ENCODE measurements at places on chromosomes 5 and 9. TPM values are rescaled to one million over a fixed set of nuclear protein-coding genes. Genes with fewer than 3 reads are reported as not detected.
A peak's percentile ranks its signal among the peaks of the same experiment; 100 is the strongest.

Gene SOHLH1
- total RNA-seq, result not detected

Gene ARHGEF39
- 2.9 TPM for total RNA-seq

Gene ACTL7B
- not detected for total RNA-seq

- peak; percentile 4 for DNase-seq
These were observed 555.0 kb downstream of the PRR16 start for GRCh38 chr5:121019106-121019505.

DNA sequence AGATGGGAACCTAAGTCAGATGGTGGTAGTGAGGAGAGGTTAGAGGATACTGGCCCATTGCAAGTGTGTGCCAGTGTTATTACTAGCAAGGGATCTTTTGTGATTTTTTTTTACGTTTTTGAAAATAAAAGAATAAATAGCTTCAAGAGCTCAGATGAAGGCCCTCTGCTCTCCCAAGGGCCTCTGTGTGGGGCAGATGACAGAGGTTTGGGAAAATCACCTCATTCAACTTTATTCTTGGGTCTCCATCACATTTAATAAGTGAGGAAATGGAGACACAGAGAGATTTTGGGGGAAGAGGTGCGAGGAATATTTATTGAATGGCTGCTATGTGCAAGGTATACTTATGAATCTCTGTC, 10.1 kb upstream of the TRAF1 start:
- no peak for DNase-seq

- no peak for DNase-seq
These were observed 11.7 kb downstream of the TXN start for GRCh38 chr9:110244616-110245015.

GRCh38 chr9:129235931-129236331, 57.9 kb upstream of the IER5L start:
- DNase-seq, result no peak

GRCh38 chr9:93065135-93065720, 6.7 kb downstream of the SUSD3 start:
- DNase-seq, result no peak

DNA sequence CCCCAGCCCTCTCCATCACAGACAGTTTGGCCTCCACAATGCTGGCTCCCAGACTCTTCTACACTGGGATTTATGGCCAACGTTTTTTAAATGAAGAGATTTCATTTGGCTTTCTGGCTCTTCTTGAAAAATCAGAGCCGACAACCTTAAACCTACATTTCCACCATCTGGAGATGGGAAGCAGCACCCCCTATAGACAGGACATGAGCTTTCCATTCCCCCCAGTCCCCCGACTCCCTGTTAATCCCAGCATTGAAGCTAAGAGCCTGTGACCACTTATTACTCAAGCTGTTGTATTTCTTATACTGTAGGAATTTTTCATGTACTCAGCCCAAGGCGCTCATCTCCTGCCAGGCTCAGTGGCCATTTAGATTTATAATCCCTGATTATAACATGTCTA, 34.0 kb upstream of the AFAP1L1 start:
- DNase-seq, result no peak

GRCh38 chr9:124274226-124274625, 16.5 kb downstream of the NEK6 start:
- DNase-seq, result no peak

DNA sequence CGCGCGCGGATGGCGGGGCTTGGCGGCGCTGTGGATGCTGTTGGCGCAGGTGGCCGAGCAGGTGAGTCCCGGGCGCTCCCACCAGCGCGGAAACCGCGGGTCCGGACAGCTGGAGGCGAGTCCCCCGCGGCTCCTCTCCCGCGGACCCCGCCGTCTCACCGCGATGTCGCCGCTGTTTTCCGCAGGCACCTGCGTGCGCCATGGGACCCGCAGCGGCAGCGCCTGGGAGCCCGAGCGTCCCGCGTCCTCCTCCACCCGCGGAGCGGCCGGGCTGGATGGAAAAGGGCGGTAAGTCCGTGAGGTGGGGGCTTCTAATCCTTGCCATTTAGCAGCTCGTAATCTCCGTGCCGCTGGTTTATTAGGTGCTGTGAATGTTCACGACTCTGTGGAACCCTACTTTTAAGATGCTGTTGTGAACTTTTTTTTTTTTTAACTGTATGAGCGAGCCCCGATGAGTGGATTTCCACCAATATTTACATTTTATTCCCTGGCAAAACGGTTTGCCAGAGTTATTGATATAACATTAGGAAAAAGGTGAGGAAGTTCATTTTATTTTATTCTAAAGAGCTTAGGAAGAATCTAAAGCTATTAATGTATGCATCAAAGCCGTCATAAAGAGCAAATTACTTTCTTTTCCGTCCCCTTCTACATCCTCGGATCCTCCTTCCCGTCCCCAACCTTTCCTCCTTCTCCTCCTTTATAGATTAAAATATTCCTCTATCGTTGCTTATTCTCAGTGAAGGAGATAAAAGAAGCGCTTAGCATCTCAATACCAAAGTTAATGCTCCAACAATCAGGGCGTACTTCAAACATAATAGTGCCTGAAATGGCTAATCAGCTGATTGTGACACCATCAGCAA, 579 bp downstream of the ADAMTS16 start:
- DNase-seq, result no peak
